ENCODE measurements at places on chromosomes 3 and 15. TPM values are rescaled to one million over a fixed set of nuclear protein-coding genes. Genes with fewer than 3 reads are reported as not detected.

Gene THRB
- 1.0 TPM for total RNA-seq

GRCh38 chr15:74657846-74658245 lies 38.0 kb downstream of the EDC3 start:
- no peak for DNase-seq

Gene ATP8B4
- total RNA-seq, result not detected

GRCh38 chr15:94256511-94256910 lies 25.1 kb downstream of the MCTP2 start:
- no peak for DNase-seq

Gene DCLK3
- 0.37 TPM for total RNA-seq

- DNase-seq, result no peak
These were observed 4.5 kb downstream of the RPS17 start for GRCh38 chr15:82535566-82536408.

DNA sequence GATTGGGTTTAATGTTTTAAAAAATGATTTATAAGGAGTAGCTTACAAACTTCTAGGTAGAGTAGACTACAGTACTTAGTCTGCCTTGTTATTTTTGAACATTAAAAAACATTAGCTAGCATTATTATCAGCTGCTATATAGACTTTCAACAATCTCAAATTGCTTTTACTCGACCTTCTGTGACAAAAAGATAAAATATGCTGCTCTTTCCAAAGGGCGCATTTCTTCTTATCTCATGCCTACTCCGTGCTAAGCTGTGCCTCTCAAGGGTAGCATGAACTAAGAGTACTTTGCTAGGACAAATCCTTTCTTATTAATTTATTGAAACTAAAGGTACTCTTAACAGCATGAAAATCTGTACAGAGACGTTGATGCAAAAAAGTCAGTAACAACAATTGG lies 71.3 kb downstream of the SPRED1 start:
- no peak for DNase-seq

DNA sequence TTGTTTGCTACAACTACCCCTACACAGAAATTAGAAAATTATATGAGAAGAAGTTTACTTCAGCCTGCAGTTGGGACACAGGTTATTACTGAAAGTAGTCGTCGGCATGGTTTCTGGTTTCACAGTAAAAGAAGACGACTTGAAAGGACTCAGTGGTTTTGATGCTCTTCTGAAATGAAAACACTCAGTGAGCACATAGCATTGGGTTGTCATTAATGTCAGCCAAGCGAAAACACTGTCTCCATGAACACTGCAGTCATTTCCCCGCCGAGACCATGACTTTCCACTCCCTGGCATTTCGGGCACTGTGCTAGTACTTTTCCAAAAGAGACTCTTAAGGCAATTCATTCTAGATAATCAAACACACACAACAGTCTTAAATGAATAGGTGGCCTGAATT lies 69.2 kb upstream of the ICE2 start:
- DNase-seq, result no peak

DNA sequence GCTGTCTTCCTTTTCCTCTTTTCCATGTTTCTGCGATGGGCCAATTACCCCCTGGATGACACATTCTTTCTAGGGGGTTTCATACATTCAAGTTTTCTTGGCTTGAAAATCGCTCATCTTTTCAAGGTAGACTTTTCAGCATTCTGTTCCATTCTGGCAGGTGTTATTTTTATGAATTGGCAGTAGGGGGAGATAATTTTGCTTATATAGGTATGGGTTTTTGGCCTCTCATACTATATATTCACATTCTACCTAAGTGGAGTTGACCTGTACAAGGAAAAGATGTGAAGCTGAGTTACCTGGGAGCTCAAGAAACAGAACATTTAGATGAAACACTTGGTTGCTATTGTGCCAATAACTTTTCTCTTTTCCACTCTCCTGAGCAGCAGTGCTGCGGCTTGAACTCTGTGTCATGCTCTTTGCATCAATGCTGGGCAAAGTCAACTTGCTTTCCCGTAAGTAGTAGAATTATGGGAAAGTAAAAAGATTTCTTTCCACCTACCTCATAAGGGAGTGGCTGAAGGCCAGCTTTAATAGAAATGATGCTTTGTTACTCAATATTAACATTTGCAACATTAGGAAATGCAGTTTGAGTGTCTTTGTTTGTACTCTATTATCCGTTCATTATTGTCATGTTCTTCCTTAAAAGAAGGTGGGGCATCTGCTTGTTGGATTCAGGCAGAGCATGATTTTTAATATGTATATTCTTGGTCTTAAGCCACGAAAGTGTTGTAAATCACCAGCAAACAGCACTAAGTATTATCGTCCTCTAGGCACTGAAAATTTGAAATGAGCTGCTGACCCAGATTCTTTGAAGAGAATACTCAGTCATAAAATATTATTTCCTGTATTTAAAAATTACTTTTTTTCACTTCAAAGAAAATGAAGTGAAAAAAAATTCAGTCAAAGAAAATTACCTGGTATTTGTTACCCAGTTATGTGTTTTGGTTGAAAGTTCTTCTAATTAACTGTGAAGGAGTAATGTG lies 27.7 kb upstream of the MFSD1 start:
- no peak for DNase-seq

Measured in H7 (cell line).